ENCODE measurements at places on chromosomes 5 and 9.

GRCh38 chr5:21391506-21391905, 1403.5 kb upstream of the CDH18 start:
- DNase-seq, result no peak

- no peak for DNase-seq
Observed at GRCh38 chr9:36861528-36862205, 172.4 kb downstream of the PAX5 start.

GRCh38 chr9:108443741-108444140, 412.0 kb downstream of the ACTL7B start:
- no peak for DNase-seq

- DNase-seq, result no peak
Observed at GRCh38 chr5:172097356-172097755, 90.7 kb downstream of the STK10 start.

DNA sequence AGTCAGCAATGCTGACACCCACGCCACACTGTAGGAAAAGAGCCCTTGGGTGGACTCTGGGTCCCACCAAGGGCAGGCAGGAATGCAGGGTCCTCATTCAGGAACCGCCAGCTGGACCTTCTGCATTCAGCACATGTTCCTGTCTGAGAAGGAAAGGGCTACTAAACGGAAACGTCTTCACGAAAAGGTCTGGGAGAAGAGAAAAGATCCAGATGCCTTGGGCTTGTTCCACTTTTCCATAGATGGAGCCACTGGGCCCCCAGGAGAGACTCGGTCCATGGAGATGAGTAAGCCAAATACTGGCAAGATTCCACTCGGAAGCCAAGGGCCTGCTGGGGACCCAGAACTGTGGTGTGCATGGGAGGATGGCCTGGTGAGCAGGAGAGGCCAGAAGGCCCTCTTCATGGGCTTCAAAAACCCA, 38.4 kb downstream of the LHFPL2 start:
- DNase-seq, result no peak

- no peak for DNase-seq
Observed at GRCh38 chr9:97307091-97307490, 368 bp upstream of the CCDC180 start.

GRCh38 chr5:116068028-116068632, 16.7 kb upstream of the COMMD10 start:
- DNase-seq, result peak; percentile 78

DNA sequence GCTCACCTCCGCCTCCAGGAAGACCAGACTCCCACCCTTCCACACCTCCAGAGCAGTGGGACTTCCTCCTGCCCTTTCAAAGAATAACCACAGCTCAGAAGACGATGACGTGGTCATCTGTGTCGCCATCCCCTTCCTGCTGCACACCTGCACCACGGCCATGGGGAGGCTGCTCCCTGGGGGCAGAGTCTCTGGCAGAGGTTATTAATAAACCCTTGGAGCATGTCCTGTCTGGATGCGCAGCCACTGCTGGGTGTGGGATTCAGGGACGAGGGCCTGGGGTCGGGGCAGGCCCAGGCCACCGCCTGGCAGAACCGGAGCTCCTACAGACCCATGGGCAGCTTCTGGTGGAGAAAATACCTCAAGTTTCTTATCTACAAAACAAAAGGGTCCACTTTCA, 5.0 kb downstream of the PAEP start:
- no peak for DNase-seq

DNA sequence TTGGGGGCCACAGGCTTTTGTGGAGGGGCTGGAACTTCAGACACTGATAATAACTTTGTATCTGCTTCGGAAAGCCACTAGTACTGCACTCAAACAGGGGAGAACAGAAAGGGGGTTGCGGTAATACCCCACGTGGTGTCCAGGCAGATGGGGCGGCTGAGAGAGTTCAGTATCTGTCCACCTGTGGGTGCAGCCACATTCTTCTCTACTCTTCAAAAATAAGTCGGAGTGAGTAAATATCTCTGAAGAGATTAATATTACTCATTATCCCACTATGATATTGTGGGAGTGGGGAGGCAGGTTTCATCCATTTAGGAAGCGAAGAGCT, 102.1 kb upstream of the SSBP2 start:
- no peak for DNase-seq

GRCh38 chr5:66595756-66596635, at the start of gene MAST4:
Gene MAST4 (plus strand): TSS chr5:66596393. CDS start chr5:66596656, 263 bp downstream.
- DNase-seq, result peak; percentile 16

GRCh38 chr5:84438456-84438855, 53.8 kb upstream of the EDIL3 start:
- DNase-seq, result no peak

DNA sequence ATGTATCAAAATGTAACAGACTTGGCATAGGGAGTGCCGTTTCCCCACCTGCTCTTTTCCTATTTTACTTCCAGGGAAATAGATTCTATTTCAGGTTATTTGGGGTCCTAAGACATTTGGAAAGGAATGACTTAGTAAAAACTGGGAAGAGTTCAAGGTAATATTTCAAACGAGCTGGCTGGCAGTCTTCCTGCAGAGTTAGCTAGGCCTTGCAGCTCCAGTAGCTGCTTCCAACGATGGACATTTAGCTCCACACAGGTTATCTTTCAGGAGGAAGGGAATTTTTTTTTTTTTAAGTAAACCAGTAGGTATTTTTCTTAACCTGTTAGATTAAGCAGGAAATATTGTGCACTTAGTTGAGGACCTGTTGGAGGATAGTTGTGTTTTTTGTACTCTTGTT, 45.2 kb downstream of the TLE4 start:
- no peak for DNase-seq

DNA sequence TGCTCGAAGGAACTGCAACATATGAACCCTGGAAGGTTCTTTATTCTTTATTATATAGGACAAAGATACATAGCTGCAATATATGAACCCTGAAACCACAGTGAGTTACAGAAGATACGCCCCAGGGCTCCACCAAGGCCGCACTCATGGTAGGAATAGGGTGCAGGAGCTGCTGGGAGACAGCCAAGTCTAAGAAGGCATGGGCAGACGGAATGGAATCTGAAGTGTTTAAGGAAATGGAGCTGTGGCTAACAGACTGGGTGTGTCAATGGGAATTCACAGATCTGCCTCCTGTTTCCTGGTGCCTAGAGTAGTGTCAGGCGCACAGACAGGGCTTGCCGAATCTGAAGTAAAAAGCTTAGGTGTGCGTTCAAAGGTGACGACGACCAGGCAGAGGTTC, 286.4 kb downstream of the DENND1A start:
- DNase-seq, result no peak

GRCh38 chr5:72353046-72353445, 32.9 kb downstream of the PTCD2 start:
- no peak for DNase-seq

DNA sequence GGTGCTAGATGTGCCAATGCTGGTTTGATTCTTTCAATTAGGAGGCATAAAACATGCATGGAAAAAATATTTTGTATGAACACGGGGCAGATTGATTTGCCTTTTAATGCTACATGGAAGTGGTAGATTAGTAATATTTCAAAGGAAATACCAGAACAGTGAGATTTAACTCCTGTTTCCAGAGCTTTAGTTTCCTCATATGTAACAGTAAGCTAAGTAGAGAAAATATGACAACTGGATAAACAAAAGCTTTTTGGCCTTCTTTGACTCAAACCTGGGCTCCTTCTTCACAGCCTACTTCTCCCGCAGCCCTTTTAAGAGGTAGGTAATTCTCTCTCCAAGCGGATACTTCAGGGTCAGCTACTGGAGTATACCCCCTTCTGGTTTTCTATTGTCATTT, 254.2 kb upstream of the TRPC7 start:
- no peak for DNase-seq

DNA sequence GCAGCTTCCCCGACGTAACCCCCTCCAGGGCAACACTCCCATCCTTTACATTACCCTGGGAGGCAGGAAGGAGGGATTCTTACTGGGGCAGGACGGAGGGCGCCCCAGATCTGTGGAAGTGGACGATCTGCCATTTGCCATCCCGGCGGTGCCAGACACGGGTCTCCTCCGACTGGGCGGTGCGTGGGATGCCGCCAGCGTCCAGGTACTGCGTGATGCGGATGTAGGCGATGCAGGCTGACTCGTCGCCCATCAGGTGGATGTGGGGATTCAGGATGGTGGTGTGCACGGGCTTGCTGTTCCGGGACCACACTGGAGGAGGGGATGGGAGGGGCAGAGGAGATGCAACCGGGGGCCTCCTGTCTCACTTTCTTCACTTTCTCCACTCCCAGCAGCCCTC, 33.0 kb downstream of the SLC6A7 start:
- DNase-seq, result no peak

GRCh38 chr9:69155341-69156030, 18.6 kb upstream of the TJP2 start:
- no peak for DNase-seq

DNA sequence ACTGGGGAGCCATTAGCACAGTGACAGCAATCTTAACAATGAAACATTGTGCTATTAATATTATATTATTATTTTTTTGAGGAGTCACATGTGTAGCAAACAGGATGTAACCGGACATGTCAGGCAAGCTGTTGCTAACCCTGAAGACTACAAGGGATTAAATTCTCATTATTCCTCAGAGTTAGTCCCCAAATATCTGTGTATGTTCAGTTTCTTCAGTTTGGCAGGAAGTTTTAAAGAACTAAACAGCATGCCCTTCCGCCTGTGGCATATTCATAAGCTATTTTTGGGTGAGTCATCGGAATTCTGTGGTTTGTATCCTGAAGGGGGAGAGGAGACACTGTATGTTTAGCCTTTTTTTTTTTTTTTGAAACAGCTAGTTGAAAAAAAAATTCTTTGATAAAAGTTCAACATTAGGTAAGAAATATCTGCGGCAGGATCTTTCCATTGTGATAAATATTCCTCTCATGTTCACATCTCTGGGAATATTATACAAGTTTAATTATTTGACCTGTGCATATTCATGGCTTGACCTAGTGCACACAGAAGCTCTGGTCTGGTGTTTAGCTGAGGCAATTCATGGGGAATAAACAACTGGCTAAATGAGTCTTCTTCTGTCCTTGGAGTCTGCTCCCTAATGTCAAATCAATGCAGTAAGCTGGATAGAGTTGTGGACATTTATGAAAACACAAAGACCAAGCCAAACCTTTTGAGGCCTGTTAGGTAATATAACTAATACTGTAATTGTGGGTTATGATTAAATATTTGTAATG, 202.7 kb upstream of the CDKN2B start:
- peak; percentile 79 for DNase-seq
